ENCODE measurements at places on chromosomes 7 and 10. TPM values are rescaled to one million over a fixed set of nuclear protein-coding genes. Genes with fewer than 3 reads are reported as not detected.

The GNG11 gene
- total RNA-seq = 170 TPM

The ADO gene
- 17.7 TPM for total RNA-seq

The LRRD1 gene
- total RNA-seq = not detected

The ETV1 gene
- total RNA-seq = 8.1 TPM

The DOCK1 gene
- total RNA-seq = 74.0 TPM

The SYT15 gene
- 0.21 TPM for total RNA-seq

The CYP2W1 gene
- total RNA-seq = not detected

The GIMAP4 gene
- total RNA-seq = 63.4 TPM

The CREB5 gene
- total RNA-seq = 2.8 TPM

The GPR141 gene
- total RNA-seq = not detected

The GNAI1 gene
- total RNA-seq = 10.0 TPM

The ADRB1 gene
- total RNA-seq = 0.13 TPM

The DOCK4 gene
- total RNA-seq = 198 TPM

The HOXA11 gene
- total RNA-seq = not detected

The MACC1 gene
- total RNA-seq = under 0.01 TPM

The SEMA3A gene
- 0.92 TPM for total RNA-seq

The GRID2IP gene
- 0.04 TPM for total RNA-seq

The ENO4 gene
- 0.07 TPM for total RNA-seq

The CPXM2 gene
- total RNA-seq = 9.2 TPM

The GPNMB gene
- 0.59 TPM for total RNA-seq

The CCT6A gene
- 394 TPM for total RNA-seq

The DEPP1 gene
- 395 TPM for total RNA-seq

The HOXA6 gene
- 0.42 TPM for total RNA-seq

The STEAP4 gene
- total RNA-seq = not detected

The VWA2 gene
- total RNA-seq = not detected

The NANOS1 gene
- total RNA-seq = 0.11 TPM

The MYL10 gene
- total RNA-seq = not detected

The RTKN2 gene
- total RNA-seq = 0.49 TPM

The GRID1 gene
- total RNA-seq = not detected

The ALOX5 gene
- total RNA-seq = 0.40 TPM

The AOC1 gene
- not detected for total RNA-seq

The NKX1-2 gene
- total RNA-seq = not detected

The CALHM3 gene
- total RNA-seq = not detected

The ZFAND4 gene
- 5.0 TPM for total RNA-seq

The C10orf67 gene
- not detected for total RNA-seq

The AKR1C1 gene
- 10.5 TPM for total RNA-seq

The TAS2R41 gene
- not detected for total RNA-seq

The FAM25C gene
- not detected for total RNA-seq

The LRRN3 gene
- total RNA-seq = not detected

The KNDC1 gene
- not detected for total RNA-seq

The WNT8B gene
- total RNA-seq = not detected

The CPA2 gene
- total RNA-seq = not detected

The FAM204A gene
- 77.0 TPM for total RNA-seq

All from pulmonary artery endothelial cell (primary cell).